Vagina (tissue), 2 donors: ENCODE measurements at places on chromosomes 6 and 20.

- H3K4me3 ChIP-seq, result no peak overlapping the region
- H3K27me3 ChIP-seq, result no peaks in the 10 kb centered on the region
- no peaks in the 10 kb centered on the region for H3K36me3 ChIP-seq
These were observed 24.7 kb downstream of the PTPRK start for GRCh38 chr6:128495536-128496333.

- no peak for DNase-seq
- no peaks in the 10 kb centered on the region for H3K4me1 ChIP-seq
- no peaks in the 10 kb centered on the region for H3K36me3 ChIP-seq
- no peak overlapping the region for H3K4me3 ChIP-seq
- H3K27ac ChIP-seq, result no peak overlapping the region
These were observed 174.9 kb upstream of the GGTLC1 start for GRCh38 chr20:24163506-24163905.

DNA sequence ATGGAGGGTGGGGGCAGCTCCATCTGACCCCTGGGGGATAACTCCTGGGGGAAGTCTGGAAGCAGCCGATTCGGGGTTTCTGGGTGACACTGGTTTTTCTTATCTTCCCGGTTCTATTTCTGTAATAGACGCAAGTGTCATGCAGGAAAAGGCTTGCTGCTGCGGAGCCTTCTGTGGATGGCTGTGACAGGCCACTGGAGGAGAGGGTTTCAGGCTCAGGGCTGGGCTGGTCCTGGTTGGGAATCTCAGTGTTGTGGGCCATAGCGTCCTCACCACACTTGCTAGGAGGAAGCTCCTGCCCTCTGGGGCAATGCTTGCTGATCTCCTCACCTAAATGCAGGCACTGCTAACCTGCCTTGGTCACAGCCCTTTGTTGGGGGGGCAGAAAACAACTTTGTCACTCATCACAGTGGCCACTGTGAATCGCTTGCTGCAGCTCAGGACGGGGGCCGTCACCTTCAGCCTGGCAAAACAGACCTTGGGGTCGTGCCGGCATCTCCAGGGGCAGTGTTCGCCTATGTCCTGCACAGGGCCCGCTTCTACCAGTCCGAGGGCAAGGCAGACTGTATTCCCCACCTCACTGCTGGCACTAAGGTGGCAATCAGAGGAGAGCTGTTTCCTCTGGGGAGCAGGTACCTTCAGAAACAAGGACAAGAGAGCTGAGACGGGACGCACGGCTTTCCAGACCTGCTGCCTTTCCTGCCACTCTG is 4.4 kb upstream of the TUBB1 start:
- no peaks in the 10 kb centered on the region for H3K27me3 ChIP-seq
- H3K4me1 ChIP-seq, result peaks cover 19% of the 10 kb centered on the region
- no peak for DNase-seq
- no peak overlapping the region for H3K4me3 ChIP-seq
- H3K36me3 ChIP-seq, result no peaks in the 10 kb centered on the region

- no peak for DNase-seq
- H3K27ac ChIP-seq, result no peak overlapping the region
- H3K27me3 ChIP-seq, result no peaks in the 10 kb centered on the region
- H3K36me3 ChIP-seq, result no peaks in the 10 kb centered on the region
These were observed 43.4 kb upstream of the SIRPG start for GRCh38 chr20:1700990-1701389.

- H3K36me3 ChIP-seq, result no peaks in the 10 kb centered on the region
- no peaks in the 10 kb centered on the region for H3K4me1 ChIP-seq
- no peak overlapping the region for H3K4me3 ChIP-seq
These were observed 24.5 kb downstream of the CST8 start for GRCh38 chr20:23515250-23515939.

DNA sequence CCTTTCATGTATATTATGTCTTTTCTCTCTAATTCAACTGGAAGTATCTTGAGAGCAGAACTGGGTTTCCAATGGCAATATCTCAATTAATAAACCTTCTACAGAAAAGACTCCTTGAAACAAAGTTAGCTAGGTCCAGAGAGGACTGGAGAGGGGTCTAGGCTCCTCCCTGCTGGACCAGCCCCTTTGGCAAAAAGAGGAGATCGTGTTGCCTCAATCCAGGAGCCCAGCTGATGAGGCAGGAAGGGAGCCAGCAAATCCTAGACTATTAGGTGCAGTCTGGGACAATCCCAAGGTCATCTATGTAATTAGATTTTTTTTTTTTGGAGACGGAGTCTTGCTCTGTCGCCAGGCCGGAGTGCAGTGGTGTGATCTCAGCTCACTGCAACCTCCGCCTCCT is 21.9 kb downstream of the BCL2L1 start:
- peaks cover 72% of the 10 kb centered on the region for H3K4me1 ChIP-seq
- no peaks in the 10 kb centered on the region for H3K36me3 ChIP-seq
- H3K27me3 ChIP-seq, result no peaks in the 10 kb centered on the region
- H3K4me3 ChIP-seq, result no peak overlapping the region
- no peak for DNase-seq

DNA sequence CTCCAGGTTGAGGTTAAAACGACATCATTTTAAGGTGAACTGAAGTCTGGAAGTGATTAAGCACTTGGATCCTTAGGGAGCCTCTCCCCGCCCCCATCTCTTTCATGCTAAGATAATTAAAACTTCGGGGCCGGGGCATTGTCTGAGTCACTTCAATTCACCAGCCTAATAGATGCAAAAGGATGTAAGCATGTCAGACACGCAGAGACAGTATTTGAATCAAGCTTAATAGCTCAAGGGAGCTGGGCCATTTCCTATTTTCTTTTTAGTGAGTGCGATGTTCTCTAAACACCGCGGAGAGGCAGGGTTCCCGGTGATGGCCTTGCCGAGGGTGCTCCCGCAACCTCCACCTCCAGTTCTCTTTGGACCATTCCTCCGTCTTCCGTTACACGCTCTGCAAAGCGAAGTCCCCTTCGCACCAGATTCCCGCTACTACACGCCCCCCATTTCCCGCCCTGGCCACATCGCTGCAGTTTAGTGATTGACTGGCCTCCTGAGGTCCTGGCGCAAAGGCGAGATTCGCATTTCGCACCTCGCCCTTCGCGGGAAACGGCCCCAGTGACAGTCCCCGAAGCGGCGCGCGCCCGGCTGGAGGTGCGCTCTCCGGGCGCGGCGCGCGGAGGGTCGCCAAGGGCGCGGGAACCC is 516 bp upstream of the IRF4 start:
- no peaks in the 10 kb centered on the region for H3K27me3 ChIP-seq
- H3K36me3 ChIP-seq, result no peaks in the 10 kb centered on the region
- no peak for DNase-seq
- H3K4me3 ChIP-seq, result peak overlapping the region; percentile 40
- H3K27ac ChIP-seq, result peak overlapping the region; percentile 84

- no peaks in the 10 kb centered on the region for H3K36me3 ChIP-seq
- DNase-seq, result peak; percentile 52
- no peak overlapping the region for H3K4me3 ChIP-seq
These were observed 32.6 kb upstream of the SERPINB9 start for GRCh38 chr6:2935566-2936291.

- peak; percentile 25 for DNase-seq
- H3K36me3 ChIP-seq, result no peaks in the 10 kb centered on the region
- no peak overlapping the region for H3K4me3 ChIP-seq
- H3K4me1 ChIP-seq, result peaks cover 7% of the 10 kb centered on the region
- no peaks in the 10 kb centered on the region for H3K27me3 ChIP-seq
- no peak overlapping the region for H3K27ac ChIP-seq
These were observed 110.3 kb downstream of the TOX2 start for GRCh38 chr20:44024820-44025580.

DNA sequence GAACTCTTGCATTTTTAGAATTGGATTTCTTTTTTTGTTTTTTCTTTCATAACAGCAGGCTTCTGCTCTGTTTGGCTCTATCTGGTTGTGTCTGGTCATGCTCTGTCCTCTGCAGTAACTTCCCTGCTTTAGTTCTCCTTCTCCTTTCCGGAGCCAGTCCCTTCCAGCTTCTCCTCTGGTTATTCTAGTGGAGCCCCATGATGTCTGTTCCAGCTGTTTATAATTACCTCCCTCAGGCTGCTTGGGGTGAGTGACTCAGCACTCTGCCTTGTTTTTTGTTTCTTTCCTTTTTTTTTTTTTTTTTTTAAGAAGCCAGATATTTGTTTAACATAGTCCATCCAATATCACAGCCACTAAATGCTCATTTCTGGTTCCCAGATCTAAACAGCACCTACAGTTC is 409.6 kb downstream of the MAFB start:
- no peak overlapping the region for H3K4me3 ChIP-seq
- DNase-seq, result no peak
- H3K36me3 ChIP-seq, result no peaks in the 10 kb centered on the region
- H3K27me3 ChIP-seq, result no peaks in the 10 kb centered on the region
- peak overlapping the region; percentile 72 for H3K27ac ChIP-seq

- H3K4me1 ChIP-seq, result peaks cover 43% of the 10 kb centered on the region
- DNase-seq, result no peak
- no peaks in the 10 kb centered on the region for H3K27me3 ChIP-seq
- no peak overlapping the region for H3K4me3 ChIP-seq
- H3K27ac ChIP-seq, result no peak overlapping the region
These were observed 3.4 kb downstream of the NAPB start for GRCh38 chr20:23417861-23418260.

GRCh38 chr20:40702504-40702903 is 13.5 kb upstream of the MAFB start:
- no peaks in the 10 kb centered on the region for H3K4me1 ChIP-seq
- DNase-seq, result no peak
- H3K27ac ChIP-seq, result no peak overlapping the region
- no peak overlapping the region for H3K4me3 ChIP-seq
- no peaks in the 10 kb centered on the region for H3K27me3 ChIP-seq
- H3K36me3 ChIP-seq, result no peaks in the 10 kb centered on the region

DNA sequence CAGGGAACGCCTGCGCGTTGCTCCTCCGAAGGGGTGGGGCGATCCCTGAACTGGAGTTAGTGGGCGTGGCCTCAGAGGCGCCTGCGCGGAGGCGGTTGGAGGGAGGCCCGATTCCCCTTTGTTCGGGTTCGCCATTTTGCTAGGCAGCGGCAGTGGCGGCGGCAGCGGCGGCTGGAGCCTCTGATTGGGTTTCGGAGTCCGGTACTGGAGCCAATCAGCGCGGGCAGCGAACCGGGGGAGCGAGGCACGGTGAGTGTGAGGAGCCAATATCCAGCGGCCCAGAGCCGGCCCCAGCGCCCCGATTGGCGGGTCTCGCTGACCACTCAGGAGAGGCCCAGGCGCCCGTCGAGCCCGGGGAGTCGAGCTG is at the start of gene NFYA:
TSS of gene NFYA (plus strand) at position 139 of the 367 bp plus-strand sequence. CDS start 6,116 bp downstream, outside the sequence.
- DNase-seq, result peak; percentile 99
- H3K27ac ChIP-seq, result peak within 1 kb of the TSS; percentile 99

DNA sequence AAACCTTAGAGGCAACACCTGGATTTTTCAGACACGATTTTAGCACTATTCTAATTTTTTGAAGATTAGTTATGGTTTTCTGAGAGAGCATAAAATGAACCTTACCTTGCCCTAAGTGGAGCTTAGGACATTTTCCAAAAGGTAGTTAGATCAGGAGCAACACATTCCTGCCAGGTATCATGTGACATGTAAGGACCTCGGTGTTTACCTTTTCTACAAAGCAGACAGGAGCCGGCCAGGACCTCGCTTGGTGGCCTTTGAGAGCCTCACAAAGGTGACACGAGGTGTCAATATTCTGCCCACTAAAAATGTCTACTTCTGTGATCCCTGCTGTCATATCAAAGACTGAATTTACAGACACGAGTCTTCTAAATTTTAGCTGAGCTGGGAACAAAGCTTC is 174.9 kb downstream of the SMOC2 start:
- no peak overlapping the region for H3K4me3 ChIP-seq
- no peak overlapping the region for H3K27ac ChIP-seq
- H3K4me1 ChIP-seq, result no peaks in the 10 kb centered on the region

DNA sequence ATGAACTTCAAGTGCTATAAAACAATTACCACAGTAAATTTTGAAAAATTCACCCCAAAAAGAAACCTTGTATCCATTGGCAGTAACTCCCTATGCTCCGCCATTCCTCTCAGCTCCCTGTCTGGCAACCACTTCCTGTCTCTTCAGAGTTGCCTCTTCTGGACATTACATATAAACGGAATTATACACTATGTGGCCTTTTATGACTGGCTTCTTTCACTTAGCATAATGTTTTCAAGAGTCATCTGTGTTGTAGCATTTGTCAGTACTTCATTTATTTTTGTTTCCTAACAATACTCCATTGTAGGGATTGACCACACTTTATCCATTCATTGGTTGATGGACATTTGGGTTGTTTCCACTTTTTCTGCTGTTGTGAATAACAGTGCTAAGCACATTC is 50.1 kb downstream of the CEP43 start:
- no peak overlapping the region for H3K27ac ChIP-seq
- DNase-seq, result no peak
- H3K27me3 ChIP-seq, result no peaks in the 10 kb centered on the region
- no peak overlapping the region for H3K4me3 ChIP-seq
- H3K36me3 ChIP-seq, result no peaks in the 10 kb centered on the region

- H3K27me3 ChIP-seq, result no peaks in the 10 kb centered on the region
- no peak overlapping the region for H3K27ac ChIP-seq
- no peak overlapping the region for H3K4me3 ChIP-seq
- no peaks in the 10 kb centered on the region for H3K36me3 ChIP-seq
- no peak for DNase-seq
- H3K4me1 ChIP-seq, result no peaks in the 10 kb centered on the region
These were observed 569.2 kb downstream of the TFAP2B start for GRCh38 chr6:51387907-51388306.

DNA sequence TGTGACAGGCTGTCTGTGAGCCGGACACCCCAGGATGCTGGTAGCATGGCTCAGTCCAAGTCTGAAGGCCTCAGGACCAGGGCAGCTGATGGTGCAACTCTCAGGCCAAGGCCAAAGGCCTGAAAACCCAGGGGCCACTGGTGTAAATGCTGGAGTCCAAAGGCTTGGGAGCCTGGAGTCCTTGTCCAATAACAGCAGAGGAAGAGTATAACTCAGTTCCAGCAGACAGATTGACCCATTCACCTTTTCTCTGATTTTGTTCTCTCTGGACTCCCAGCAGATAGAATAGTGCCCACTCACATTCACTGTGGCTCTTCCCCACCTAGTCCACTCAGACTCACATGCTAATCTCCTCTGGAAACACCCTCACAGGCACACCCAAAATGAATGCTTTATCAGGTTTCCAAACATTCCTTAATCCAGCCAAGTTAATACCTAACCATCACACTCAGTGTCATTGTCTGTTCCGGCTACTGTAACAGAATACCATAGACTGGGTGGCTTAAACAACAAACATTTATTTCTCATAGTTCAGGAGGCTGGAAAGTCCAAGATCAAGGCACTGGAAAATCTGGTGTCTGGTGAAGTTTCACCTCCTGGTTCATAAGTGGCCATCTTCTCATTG is 5.0 kb upstream of the TRAF3IP2 start:
- DNase-seq, result no peak
- no peak overlapping the region for H3K27ac ChIP-seq
- no peak overlapping the region for H3K4me3 ChIP-seq
- peaks cover 14% of the 10 kb centered on the region for H3K4me1 ChIP-seq

DNA sequence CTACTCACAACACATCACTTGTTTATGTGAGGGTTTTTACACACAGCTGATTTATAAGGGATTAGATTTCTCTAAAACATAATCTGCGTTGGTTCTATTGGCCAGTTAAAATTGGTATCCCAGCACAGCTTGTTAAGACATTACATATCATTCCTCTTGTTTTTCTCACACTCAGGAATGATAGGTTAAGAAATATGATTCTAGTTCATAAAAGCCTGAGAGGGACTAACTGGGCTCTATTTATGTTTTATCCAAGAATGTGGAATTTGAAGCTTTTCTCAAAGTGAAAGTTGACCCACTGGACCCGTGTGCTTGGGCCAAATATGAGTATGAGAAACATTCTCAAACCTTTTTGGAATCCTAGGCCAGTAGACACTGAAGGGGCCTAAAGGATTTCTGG is 117.3 kb downstream of the TMEM170B start:
- no peaks in the 10 kb centered on the region for H3K27me3 ChIP-seq
- DNase-seq, result no peak
- H3K36me3 ChIP-seq, result no peaks in the 10 kb centered on the region
- H3K27ac ChIP-seq, result no peak overlapping the region
- peaks cover 17% of the 10 kb centered on the region for H3K4me1 ChIP-seq
